Sigmoid colon (tissue), 7 donors: ENCODE measurements at places on chromosomes 1 and 21. TPM values are rescaled to one million over a fixed set of nuclear protein-coding genes. Genes with fewer than 3 reads are reported as not detected.

DNA sequence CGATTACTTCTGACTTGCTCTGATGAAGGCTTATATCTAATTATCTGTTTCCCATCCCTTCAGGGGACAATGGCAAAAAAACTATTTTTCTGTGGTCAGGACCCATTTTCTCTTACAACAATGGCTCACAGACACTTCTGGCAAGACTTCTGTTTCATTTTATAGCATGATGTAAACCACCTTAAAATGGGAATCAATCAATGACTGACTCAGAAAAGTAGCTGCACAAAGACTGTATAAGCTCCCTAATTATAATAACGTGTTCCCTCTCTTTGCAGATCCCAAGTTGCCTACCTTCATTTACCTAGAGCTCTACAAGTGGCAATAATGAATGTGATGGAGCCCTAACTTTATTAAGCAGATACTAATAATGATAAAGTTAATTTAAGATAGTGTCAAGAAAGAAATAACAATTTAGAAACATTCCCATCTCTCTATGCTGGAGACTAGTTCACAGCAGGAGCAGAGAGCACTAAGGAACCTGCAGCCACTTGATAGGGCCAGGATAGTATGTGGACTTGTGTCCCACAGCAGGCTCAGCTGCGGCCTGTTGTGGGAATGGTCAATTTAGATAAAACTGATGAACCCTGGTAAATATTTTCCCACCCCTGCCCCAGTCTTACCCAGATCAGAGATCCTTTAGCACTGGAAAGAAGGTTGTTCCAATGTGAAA lies 538 bp downstream of the GBP2 start:
- no peak for DNase-seq

Gene TSHB
- not detected for total RNA-seq

DNA sequence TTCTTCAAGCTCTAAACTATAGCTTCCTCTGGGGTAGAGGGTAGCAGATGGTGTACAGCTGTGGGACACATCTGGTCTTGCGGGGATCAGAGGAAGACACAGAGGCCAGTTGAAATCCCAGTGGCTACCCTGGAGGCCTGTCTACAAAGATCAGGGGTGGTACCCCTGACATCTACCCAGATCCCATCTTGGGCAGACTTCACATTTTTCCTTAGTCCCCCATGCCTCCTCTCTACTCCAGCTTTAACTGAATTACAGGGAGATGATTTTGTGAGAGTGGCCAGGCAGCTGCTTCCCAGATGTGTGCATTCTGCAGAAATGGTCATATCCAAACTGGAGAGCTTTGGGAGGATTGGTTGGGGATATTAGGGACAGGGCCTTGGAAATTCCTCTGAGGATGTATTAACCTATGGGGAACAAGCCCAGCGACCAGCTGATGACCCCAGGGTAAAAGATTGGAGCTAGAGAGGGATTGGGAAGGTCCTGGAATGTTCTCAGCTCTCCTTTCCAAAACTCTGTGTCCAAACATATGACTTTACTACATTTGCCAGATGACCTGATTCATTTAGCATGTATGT lies 9.6 kb upstream of the CD34 start:
- peak; percentile 81 for DNase-seq

DNA sequence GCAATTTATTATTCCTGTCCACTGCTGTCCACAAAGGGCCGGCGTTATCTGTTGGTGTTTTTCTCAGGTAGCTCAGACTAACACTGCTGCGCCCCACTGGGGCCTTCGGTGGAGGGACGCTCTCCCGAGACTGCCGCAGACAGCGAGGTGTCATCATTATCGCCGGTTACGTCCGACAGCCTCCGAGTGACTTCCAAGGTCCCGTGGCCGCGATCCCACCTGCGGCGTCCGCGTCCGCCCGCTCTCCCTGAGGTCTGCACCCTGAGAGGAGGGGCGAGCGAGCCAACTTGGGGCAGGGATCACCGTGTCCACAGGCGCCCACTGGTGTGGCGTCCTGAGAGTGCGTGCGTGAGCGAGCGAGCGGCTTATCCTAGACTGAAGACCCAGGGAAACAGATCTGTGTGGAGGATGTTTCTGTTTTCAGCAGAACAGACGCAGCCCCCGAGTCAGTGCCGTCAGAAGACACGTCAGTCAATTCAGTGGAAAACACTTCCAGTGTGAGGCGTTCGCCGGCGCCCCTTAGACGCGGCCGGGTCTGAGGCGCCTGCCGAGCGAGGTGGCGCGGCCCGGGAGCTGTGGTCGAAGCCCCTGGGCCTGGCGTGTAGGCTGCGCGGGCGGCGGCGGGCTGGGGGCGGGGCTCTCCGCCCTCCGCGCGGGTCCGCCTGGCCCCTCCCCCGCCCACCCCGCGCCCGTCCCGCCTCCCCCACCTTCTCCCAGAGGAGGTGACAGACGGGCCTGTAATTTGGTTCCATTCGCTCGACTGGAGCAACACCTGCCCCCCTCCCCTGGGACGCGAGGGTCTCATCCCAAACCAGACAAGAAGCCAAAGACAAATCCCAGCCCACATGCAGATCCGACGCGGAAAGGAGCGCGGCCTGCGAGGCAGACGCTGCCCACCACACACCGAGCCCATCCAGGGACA lies 12.6 kb downstream of the NHLH2 start:
- peak; percentile 67 for DNase-seq

GRCh38 chr1:78651241-78651640 lies 1.6 kb downstream of the IFI44 start:
- no peak for DNase-seq

Gene NPR1
- total RNA-seq: 36.2 TPM

DNA sequence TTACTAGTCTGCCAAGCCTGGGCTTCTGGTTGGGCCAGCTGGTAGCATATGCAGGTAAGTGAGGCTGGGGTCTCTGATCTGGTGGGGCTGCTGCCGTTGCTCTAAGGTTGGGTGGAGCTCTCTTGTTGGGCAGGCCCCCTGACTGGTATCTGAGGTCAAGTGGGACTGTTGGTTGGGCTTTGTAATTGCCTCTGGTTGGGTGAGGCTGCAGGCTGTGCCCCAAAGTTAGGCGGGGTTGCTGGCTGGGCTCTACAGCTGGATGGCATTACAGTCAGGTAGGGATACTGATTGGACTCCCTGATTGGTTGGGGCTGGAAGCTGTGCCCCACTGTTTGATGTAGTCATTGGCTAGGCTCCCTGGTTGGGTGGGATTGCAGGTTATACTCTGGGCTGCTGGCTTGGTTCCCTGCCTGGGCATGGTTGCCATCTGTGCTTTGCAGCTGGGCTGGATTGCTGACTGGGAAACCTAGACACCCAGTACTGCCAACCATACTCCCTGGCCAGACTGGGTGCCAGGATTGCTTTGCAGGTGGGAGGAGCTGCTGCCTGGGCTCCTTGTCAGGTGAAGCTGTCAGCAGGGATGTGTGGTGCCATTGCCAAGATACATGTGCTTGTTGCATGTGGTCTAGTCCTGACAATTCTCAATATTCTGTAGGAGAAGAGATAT lies 130.5 kb downstream of the RABGAP1L start:
- no peak for DNase-seq

GRCh38 chr1:208133355-208133754 lies 110.8 kb downstream of the PLXNA2 start:
- no peak for DNase-seq

GRCh38 chr1:29281571-29281970 lies 45.2 kb downstream of the PTPRU start:
- DNase-seq: no peak

DNA sequence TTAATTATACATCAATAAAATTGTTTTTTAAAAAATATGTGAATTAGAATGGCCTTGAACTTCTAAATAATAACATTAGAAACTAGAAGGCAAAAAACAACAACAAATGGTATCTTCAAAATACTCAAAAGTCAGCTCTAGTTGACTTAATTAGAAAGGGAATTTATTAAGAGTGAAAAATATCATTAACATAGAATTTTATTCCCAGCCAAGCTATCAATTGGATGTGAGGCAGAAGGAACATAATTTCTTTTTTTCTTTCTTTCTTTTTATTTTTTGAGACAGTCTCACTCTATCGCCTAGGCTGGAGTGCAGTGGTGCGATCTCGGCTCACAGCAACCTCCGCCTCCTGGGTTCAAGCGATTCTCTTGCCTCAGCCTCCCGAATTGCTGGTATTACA lies 51.2 kb upstream of the CAPZB start:
- DNase-seq: no peak

Gene PDPN
- total RNA-seq: 14.7 TPM

- DNase-seq: no peak
These were observed 265.8 kb downstream of the CAMTA1 start for GRCh38 chr1:7050751-7051665.

GRCh38 chr1:26189751-26190275 lies 589 bp upstream of the CATSPER4 start:
- DNase-seq: no peak

Gene MCOLN2
- 0.54 TPM for total RNA-seq

DNA sequence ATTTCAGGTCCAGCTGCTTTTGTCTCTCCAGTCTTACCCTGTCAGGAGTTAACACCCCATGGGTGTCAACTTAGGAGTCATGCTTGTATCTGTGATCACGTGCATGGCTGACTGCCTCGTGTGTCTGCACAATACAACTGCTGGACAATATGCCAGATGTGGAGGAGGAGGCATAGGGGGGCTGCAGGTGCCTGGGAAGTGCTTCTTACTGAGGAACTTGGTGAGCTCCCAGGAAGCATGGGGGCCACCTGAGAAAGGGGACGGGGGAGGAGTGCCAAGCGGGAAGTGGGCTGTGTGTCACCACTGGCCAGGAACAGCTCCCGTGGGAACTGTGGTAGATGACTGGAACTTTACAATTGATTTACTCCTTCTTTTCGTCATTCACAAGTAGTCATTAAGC lies 9.5 kb downstream of the RHEX start:
- DNase-seq: no peak

DNA sequence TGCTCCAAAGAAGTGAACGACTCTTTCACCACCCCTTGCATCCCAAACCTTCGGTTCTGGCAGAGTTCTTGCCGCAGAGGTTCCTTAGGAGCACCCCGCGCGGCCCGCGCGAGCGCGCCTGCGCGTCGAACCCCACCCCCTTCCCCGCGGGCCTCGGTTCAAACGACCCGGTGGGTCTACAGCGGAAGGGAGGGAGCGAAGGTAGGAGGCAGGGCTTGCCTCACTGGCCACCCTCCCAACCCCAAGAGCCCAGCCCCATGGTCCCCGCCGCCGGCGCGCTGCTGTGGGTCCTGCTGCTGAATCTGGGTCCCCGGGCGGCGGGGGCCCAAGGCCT lies at the start of gene C1orf56:
C1orf56 (plus strand) TSS at position 161 of the 334 bp plus-strand sequence; CDS start at position 258, 97 bp downstream.
- peak; percentile 91 for DNase-seq

DNA sequence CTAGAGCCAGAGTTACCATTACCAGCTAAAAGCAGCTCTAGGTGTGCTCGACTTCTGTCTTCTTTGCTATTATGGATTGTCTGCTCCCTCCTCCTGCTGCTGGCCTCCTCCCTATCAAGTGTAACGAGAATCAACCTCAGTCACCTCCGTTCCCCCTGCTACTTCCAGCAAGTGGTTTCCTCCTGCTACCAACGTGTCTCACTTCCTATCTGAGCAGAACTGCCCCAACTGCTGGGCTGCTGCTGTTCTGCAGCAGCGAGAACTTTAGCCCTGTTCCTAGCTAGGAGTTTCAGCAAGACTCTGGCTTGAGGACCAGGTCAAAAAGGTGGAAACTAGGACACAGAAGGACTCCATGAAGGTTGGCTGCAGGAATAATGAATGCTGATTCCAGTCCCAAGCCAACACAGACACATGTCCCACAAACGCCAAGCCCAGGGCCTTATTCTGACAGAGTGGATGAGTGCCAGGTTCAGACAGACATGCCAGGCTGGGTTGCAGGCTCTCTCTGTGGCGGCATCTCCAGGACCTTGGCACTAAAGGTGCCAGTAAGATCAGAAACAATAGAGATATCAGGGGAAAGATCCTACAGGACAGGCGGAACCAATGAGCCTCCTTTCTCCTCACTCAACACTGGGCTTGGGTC lies 46.9 kb downstream of the CD34 start:
- DNase-seq: no peak

DNA sequence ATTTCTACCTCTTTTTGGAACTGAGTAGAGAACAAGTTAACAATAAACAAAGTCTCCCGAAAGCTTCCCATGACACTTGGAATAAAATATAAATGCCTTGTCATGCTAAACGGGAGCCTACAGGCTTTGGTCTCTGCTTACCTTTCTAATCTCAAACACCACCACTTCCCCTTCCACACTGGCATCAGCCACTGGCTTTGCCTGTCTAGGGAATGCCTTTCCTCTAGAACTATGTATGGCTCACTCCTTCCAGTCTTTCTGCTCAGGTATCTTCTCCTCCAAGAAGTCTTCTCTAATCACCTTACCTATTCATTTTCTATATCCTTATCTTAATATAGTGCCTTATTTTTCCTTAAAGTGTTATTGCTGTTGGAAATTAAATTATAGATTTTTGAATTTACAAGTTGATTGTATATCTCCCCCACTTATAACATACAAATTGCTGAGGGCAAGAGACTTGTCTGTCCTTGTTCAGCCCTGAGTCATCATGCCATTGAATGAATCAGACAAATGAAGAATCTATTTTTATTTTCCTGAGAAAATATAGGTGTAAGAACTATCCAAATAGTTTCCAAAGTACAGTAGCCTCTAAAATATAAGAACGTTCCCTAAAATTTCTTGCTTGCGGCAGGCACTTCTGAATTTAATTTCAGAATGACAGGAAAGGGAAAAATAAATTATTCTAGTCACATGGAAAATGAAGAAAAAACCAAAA lies 119.2 kb downstream of the TM2D1 start:
- DNase-seq: no peak

- DNase-seq: no peak
These were observed 101.3 kb upstream of the ARTN start for GRCh38 chr1:43832255-43832654.

- DNase-seq: no peak
These were observed 297.0 kb upstream of the SNX7 start for GRCh38 chr1:98364544-98364943.

DNA sequence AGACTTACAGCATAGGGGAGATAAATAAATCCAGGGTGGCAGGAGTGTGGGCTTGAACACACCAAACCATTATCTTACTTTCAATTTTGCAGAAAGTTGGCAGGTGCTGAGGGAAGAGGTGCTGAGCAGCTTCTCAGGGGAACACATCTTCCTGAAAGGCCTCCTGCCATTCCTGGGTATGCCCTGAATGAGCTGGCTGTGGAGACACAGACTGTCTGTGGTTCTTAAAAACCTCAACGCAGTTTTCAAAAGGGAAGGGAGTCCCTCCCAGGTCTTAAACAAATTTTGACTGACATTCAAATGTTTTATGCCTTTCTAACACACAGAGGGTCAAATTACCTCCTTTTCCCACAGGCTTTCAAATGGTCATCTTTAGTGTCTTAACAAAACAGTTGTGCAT lies 166.9 kb downstream of the TNFSF18 start:
- DNase-seq: no peak

- DNase-seq: peak; percentile 85
These were observed 4.9 kb downstream of the PLEKHG5 start for GRCh38 chr1:6486433-6487011.

Gene BTBD19
- total RNA-seq: 2.9 TPM

Gene RAB25
- not detected for total RNA-seq

Gene DPT
- 519 TPM for total RNA-seq

Gene MAST2
- 32.0 TPM for total RNA-seq
